Aorta (tissue), 5 donors: ENCODE measurements at places on chromosomes 7 and 10.

GRCh38 chr7:74479066-74479781 lies 25.5 kb downstream of the GTF2IRD1 start:
- no peaks in the 10 kb centered on the region for H3K4me1 ChIP-seq
- H3K27me3 ChIP-seq: no peaks in the 10 kb centered on the region
- H3K36me3 ChIP-seq: no peaks in the 10 kb centered on the region
- DNase-seq: peak; percentile 54

DNA sequence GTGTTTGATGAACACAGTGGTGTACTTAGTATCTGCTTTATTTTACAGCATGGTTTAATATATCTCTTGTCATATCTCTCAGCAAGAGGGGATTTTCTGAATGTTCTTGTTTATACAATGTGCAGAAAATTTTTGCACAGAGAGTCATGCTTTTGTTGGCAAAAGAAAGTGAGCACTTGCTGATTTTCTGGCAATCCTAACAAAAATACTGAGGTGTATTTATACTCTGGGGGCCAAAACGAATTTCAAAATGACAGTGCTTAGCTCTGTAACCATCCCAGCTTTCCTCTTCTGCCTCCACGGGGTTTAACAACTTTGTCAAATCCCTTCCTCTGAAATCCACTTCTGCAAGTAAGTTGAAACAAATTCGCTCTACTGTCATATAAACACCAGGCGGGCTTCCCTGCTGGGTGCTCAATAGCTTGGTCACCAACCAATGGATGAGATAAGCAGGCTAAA lies 169.2 kb downstream of the NOC3L start:
- no peak overlapping the region for H3K4me3 ChIP-seq
- no peaks in the 10 kb centered on the region for H3K36me3 ChIP-seq
- DNase-seq: no peak
- H3K4me1 ChIP-seq: peaks cover 11% of the 10 kb centered on the region
- H3K27me3 ChIP-seq: no peaks in the 10 kb centered on the region

- H3K4me3 ChIP-seq: no peak overlapping the region
- no peaks in the 10 kb centered on the region for H3K27me3 ChIP-seq
- no peak for DNase-seq
These were observed 494.0 kb upstream of the POT1 start for GRCh38 chr7:125423458-125424155.

GRCh38 chr7:159084069-159084801 lies 60.4 kb downstream of the VIPR2 start:
- no peaks in the 10 kb centered on the region for H3K27me3 ChIP-seq
- DNase-seq: peak; percentile 72
- no peak overlapping the region for H3K4me3 ChIP-seq
- H3K27ac ChIP-seq: no peak overlapping the region

GRCh38 chr10:96626795-96627194 lies 40.0 kb upstream of the TM9SF3 start:
- H3K36me3 ChIP-seq: no peaks in the 10 kb centered on the region
- H3K27me3 ChIP-seq: no peaks in the 10 kb centered on the region
- no peaks in the 10 kb centered on the region for H3K4me1 ChIP-seq
- DNase-seq: no peak

DNA sequence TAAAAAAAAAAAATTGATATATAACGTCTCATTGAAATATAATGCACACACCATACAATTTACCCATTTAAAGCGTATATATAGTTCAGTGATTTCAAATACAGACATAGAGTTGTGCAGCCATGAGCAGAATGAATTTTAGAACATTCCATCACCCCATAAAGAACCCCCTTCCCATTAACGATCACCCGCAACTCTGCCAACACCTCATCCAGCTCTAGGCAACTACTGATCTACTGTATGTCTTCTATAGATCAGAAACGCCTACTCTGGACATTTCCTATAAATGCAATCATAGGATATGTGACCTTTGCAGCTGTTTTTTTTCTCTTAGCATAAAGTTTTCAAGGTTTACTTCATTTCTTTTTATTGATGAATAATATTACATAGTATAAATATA lies 33.4 kb upstream of the GPAM start:
- no peak for DNase-seq
- H3K36me3 ChIP-seq: no peaks in the 10 kb centered on the region
- H3K4me3 ChIP-seq: no peak overlapping the region
- no peaks in the 10 kb centered on the region for H3K4me1 ChIP-seq
